NCI-H1105 treated with DMSO at 0.1 percent for 48 hours (cell line): ENCODE measurements at places on chromosomes 11 and 22.

DNA sequence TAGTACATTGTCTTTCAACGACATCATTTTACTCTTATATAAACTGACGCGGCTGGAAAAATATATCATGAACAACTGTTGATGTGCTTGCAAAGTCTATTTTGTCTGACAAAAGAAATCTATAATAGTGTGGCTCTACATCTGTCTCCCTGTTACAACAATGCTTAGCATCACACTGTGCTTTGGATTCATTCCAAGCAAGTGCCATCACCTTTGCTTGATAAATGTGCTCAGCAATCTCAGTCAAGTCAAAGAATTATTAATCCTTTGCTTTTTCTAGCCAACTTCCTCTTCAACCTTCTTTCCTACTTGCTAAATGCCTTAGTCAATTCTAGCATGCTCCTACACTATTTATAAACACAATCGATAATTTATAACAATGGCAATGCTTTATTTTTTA, 140.5 kb downstream of the FCHSD2 start:
- peak; percentile 41 for DNase-seq

DNA sequence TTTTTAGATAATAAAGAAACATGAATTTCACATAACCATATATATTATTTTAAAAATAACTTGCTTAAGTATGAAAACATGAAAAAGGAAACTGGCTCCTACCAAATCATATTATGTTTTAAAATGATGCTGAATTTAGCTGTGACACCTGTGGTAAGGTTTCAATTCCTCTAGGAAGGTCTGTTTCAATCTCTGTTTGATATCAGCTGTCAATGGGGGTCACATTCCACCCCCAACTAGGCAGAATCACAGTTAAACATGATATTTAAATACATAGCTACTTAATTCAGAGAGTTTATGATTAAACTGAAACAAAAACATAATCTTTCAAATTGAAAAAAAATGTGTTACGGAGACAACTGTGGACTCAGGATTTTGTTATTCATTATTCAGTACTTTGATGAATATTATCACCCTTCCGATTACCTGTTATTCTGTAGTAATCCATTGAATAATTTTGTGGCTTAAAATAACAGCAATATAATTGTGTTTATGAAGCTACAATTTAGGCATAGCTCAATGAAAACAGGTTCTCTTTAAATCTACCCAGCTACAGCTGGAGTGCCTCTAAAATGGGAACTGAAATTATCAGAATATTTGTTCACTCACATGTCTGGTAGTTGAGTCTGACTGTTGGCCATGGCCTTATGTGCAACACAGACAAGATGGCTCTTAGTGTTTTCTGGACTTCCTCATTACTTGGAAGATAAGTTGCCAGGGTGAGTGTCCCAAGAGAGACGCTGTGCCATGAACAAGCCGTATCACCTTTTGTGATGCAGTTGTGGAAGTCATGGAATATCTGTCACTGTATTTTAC, 244.6 kb upstream of the ANO3 start:
- DNase-seq, result no peak

GRCh38 chr11:42524534-42525227, 787.1 kb upstream of the API5 start:
- DNase-seq, result peak; percentile 98

- no peak for DNase-seq
Measured at GRCh38 chr11:45083544-45084087, 62.8 kb upstream of the PRDM11 start.

DNA sequence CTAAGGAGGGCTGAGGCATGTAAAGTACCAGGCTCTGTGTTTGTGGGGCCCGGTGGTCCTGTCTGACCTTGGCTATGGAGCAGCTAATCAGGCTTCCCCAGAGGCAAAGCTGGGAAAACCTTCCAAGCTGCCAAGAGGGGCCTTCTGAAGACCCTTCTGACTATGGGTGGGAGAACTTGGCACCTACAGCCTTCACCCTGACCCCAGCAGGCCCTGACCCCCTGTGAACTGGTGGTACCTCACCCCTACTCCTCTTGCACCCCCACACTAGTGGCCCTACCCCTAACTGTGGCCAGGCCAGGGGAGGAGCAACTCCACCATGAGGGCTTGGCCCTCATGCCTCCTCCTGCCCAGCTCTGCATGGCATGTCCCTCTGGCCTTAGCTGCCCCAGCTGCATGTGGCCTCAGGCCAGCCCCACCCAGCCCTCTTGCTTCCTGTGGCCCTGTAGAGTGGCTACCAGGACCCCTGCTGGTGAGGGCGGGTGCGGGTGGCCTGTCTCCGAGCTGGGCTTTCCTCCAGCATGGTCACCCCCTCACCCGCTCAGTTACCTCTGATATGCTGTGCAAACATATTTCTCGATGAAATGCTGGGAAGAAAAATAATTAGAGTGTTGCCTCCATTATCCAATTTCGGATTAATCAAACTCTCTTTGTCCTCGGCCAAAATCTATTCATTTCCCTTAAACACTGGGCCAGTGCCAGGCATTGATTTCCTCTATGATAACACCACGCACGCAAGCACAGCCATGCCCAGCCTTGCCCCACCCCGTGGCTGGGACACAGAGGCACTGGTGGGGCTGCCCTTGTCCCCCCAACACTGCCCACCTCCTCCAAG, 7.5 kb downstream of the GNAZ start:
- DNase-seq, result no peak

GRCh38 chr11:2930704-2931419, 1.6 kb upstream of the PHLDA2 start:
- DNase-seq, result peak; percentile 37

DNA sequence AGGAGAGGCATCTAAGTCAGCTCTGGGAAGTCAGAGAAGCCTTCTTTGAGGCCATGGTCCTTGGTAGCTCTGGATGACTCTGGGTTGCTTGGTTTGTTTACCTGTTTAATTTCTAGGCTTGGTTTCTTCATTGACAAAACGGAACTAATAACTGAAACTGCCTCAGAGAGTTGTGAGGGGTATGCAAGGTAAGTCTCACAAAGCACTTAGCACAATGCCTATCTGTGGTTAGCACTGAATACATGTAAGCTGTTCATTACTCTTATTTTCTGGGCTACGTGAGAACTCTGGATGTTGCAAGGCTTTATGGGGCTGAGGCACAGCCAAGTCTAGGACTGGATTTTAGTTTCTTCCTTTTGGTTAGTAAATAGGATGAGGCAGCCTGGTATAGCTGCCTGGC, 225.8 kb upstream of the NCAM1 start:
- DNase-seq, result no peak

GRCh38 chr22:20867179-20868024, 8.6 kb downstream of the SNAP29 start:
- DNase-seq, result no peak

DNA sequence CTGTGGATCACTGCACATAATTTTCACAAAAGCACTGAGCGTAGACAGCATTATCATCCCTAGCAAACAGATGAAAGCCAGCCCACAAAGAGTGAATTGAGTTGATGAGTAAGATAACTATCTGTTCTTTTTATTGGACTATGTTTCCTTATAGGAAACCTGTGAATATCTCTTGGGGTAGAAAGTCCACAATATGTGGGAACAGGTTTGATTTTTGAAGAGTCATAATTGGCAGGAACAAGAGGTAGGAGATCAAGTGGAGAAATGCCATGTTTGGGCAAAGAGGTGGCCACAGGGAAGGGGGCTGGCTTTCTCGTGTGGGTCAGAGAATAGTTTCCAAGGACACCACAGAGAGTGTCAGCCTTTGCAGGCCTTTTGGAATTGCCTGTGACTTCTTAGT, 23.9 kb downstream of the OR51E2 start:
- DNase-seq, result no peak

GRCh38 chr22:24525416-24526037, 29.4 kb downstream of the GUCD1 start:
- DNase-seq, result peak; percentile 62
